ENCODE measurements at places on chromosomes 11 and 22.

- H3K27me3 ChIP-seq, result no peaks in the 10 kb centered on the region
- no peak overlapping the region for H3K27ac ChIP-seq
- no peaks in the 10 kb centered on the region for H3K36me3 ChIP-seq
- peak; percentile 15 for DNase-seq
- no peaks in the 10 kb centered on the region for H3K4me1 ChIP-seq
These were observed 40.9 kb upstream of the LIPT2 start for GRCh38 chr11:74534216-74534945.

- DNase-seq, result peak; percentile 60
- H3K27me3 ChIP-seq, result no peaks in the 10 kb centered on the region
- H3K4me1 ChIP-seq, result peaks cover 7% of the 10 kb centered on the region
- peaks cover 18% of the 10 kb centered on the region for H3K36me3 ChIP-seq
- peak overlapping the region; percentile 94 for H3K4me3 ChIP-seq
- H3K27ac ChIP-seq, result peak overlapping the region; percentile 86
These were observed 442 bp downstream of the COPB1 start for GRCh38 chr11:14499178-14499559.

DNA sequence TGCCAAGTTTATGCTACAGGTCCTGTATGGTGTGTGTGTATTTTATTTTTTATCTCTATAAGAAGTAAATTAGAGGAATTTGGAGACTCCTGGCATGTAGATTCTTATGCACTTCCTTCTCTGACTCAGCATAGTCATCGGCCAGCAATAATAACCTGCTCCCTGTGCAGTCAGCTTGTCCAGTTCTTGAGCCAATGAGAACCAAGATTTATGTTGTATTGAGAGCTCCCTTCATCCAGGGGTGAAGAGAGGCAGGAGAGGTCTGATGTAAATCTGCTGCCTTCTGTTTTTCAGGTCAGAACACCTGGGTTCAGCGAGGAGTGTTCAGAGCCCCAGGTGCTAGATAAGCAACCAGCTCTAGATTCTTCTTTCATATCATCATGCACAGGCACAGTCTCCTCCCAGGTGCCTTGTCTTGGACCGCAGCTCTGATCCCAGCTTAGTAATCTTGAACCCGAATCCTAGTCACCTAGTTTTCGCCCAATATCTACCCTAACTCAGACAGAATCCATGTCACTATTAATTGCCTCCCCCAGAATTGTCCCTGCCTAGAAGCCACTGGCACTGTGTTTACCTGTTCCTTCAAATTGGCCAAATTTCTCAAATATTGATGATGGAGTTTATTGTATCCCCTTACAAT, 328.2 kb upstream of the NCAM1 start:
- no peak overlapping the region for H3K4me3 ChIP-seq
- no peak overlapping the region for H3K27ac ChIP-seq
- no peaks in the 10 kb centered on the region for H3K36me3 ChIP-seq
- H3K27me3 ChIP-seq, result no peaks in the 10 kb centered on the region

- peak; percentile 76 for DNase-seq
- no peaks in the 10 kb centered on the region for H3K36me3 ChIP-seq
- no peaks in the 10 kb centered on the region for H3K4me1 ChIP-seq
- H3K27ac ChIP-seq, result no peak overlapping the region
These were observed 11.9 kb downstream of the B3GNT6 start for GRCh38 chr11:77046060-77046501.

DNA sequence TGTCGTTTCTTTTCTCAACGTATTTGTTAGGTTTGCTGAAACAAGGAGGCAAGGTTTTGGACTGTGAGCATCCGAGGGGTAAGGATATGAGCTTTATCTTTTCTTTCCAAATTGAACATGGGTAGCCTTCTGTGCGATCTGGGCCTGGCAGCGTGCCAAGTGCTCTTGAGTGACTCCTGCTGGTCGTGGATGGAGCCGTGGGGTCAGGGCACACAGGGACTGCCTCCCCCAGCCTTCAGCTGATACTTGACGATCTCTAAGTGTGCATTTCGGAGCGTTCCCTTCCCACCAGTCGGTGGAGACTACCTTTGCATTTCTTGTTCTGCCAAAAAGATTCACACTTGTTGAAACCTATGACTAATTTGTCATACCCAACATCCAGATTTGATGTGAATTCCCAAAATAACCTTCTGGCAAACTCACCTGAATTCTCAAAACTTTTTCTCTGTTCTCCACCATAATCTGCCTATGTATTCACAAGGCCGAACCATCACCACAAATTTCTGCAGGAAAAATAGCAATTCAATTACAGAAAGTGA, 40.1 kb upstream of the CLMP start:
- H3K27ac ChIP-seq, result no peak overlapping the region
- no peak overlapping the region for H3K4me3 ChIP-seq

DNA sequence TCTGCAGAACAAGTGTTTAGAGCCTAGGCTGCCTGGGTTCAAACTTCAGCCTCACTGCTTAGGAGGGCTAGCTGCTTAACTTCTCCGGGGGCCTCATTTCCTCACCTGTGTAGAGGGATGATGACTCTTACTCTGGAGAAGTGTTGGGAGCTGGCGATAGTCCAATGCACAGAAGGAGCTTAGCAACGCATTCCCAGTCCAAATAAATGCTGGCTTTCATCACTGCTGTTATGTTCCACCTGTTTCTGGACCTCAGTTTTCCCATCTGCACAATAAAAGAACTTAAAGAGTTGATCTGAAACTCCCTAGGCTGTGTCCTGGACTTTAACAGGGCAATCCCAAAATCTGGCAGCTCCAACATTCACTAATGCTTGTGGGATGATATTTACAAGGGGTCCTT, 337.8 kb downstream of the MIAT start:
- H3K27ac ChIP-seq, result no peak overlapping the region
- no peaks in the 10 kb centered on the region for H3K27me3 ChIP-seq
- no peaks in the 10 kb centered on the region for H3K36me3 ChIP-seq
- no peak overlapping the region for H3K4me3 ChIP-seq
- no peak for DNase-seq
